ENCODE measurements at places on chromosomes 6 and 20. TPM values are rescaled to one million over a fixed set of nuclear protein-coding genes. Genes with fewer than 3 reads are reported as not detected.

Gene MEP1A
- total RNA-seq = 1.3 TPM

Gene CASS4
- 2.2 TPM for total RNA-seq

Gene SLC22A1
- 3.2 TPM for total RNA-seq

GRCh38 chr6:138597336-138597735 is 98.0 kb upstream of the NHSL1 start:
- no peaks in the 10 kb centered on the region for H3K36me3 ChIP-seq
- H3K4me3 ChIP-seq = no peak overlapping the region
- no peaks in the 10 kb centered on the region for H3K4me1 ChIP-seq
- no peaks in the 10 kb centered on the region for H3K27me3 ChIP-seq

GRCh38 chr6:120632975-120633374 is 701.3 kb downstream of the TBC1D32 start:
- no peak overlapping the region for H3K27ac ChIP-seq
- no peaks in the 10 kb centered on the region for H3K27me3 ChIP-seq
- no peak overlapping the region for H3K4me3 ChIP-seq
- DNase-seq = no peak
- no peaks in the 10 kb centered on the region for H3K4me1 ChIP-seq
- H3K36me3 ChIP-seq = no peaks in the 10 kb centered on the region

DNA sequence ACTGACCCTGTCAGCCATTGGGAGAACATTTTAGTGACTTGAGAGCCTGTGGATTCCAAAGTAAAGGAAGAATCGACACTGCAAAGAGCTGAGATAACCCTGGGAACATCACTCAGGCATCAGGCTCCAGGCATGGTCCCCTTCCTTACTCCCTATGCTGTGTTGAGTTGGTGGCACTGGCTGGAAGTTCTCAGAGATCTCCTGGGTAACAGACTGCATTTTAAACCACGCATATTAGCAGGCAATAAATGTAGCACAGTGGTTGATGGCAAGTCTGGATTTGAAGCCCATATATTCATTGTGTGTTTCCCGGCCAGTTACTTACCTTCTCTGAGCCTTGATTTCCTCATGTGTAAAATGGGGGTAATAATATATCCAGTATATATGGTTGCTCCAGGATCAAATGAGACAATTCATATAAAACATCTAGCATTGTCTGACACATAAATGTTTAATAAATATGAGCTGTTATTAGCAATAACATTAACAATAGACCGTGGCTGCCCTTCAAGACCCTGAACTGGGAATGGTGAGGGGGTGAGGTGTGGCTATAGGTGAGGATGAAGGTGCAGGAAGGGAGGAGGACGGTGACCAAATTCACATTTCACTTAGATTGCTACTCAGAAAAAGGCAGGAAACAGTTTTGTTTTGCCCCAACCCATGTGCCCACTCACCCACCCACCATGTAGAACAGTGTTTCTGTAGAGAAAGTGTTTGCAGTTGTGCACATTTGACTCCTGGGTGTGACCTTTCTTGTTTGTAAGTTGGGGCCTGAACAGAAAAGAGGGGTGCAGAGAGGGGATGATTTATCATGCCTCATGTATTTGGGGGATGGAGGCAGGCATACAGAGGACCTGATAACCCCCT is 2.1 kb downstream of the PLCG1 start:
- DNase-seq = no peak
- no peaks in the 10 kb centered on the region for H3K36me3 ChIP-seq
- peak overlapping the region; percentile 80 for H3K4me3 ChIP-seq
- no peaks in the 10 kb centered on the region for H3K27me3 ChIP-seq
- H3K27ac ChIP-seq = peak overlapping the region; percentile 94

- H3K4me3 ChIP-seq = no peak overlapping the region
- no peaks in the 10 kb centered on the region for H3K4me1 ChIP-seq
- DNase-seq = no peak
- H3K36me3 ChIP-seq = no peaks in the 10 kb centered on the region
- no peaks in the 10 kb centered on the region for H3K27me3 ChIP-seq
These were observed 76.4 kb downstream of the TMEM242 start for GRCh38 chr6:157246771-157247484.

GRCh38 chr6:64258752-64259151 is 623.1 kb downstream of the PHF3 start:
- no peak overlapping the region for H3K27ac ChIP-seq
- H3K4me3 ChIP-seq = no peak overlapping the region
- H3K27me3 ChIP-seq = no peaks in the 10 kb centered on the region
- no peak for DNase-seq
- H3K36me3 ChIP-seq = no peaks in the 10 kb centered on the region
- no peaks in the 10 kb centered on the region for H3K4me1 ChIP-seq

DNA sequence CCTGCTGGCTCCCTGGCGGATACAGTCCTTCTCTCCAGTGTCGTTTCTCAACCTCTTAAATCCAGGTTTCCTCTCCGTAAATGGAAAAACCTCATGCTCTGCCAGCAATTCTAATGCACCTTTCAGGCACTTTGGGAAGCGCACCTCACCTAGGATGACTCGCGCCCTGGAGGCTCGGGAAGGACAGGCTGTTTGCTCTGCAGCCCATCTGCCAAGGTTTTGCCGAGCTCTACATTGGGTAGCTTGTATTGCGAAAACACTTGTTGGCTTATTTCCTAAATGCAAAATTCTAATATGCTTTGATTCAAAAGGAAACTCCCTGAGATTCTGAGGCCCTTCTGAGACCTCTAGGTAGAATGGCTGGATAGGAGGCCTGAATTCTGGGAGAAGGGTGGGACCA is 102.6 kb upstream of the MLN start:
- no peak overlapping the region for H3K27ac ChIP-seq
- no peaks in the 10 kb centered on the region for H3K27me3 ChIP-seq
- no peak overlapping the region for H3K4me3 ChIP-seq

- no peaks in the 10 kb centered on the region for H3K27me3 ChIP-seq
- DNase-seq = no peak
- H3K27ac ChIP-seq = no peak overlapping the region
- no peaks in the 10 kb centered on the region for H3K4me1 ChIP-seq
These were observed 52.2 kb upstream of the HSF2 start for GRCh38 chr6:122347280-122347679.

GRCh38 chr6:129140526-129140925 is 257.6 kb downstream of the LAMA2 start:
- no peak for DNase-seq
- no peaks in the 10 kb centered on the region for H3K36me3 ChIP-seq
- H3K4me3 ChIP-seq = no peak overlapping the region
- no peaks in the 10 kb centered on the region for H3K27me3 ChIP-seq
